Right forelimb (tissue), 1 donor: ENCODE measurements at places on chromosomes 11 and 22.

DNA sequence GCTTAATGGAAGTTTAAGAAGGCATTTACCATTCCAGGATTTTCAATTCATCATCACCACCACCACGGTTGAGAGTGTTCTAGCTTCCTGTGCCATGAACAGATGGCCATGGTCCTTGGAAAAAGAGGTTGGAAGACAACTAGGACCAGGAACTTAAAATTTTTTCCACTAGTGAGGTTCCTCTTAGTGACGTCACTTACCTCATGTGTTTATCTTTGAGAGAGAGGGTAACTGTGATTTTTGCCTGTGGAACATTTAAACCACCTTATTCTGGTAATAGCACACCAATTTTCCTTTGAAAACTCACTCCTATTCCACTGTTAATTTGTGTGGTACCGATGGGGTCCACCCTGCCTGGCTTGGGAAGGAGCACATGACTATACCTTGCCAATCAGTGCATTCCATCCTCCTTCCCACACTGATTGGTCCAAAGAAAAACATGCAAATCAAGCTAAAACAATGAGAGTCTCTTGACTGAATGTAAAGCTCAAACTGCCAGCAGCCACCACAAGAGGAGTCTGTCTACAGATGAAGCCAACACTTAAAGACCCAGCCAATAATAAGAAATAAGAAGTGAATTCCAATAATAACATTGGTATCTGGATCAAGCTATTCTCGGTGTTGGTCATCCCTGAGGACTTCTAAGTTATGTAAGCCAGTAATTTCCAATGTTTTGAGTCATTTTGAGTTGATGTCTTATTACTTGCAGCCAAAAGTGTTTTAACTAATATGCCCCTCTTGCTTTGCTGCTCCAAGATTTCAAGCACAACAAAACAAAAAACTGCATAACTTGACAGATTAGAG is 111.8 kb downstream of the MPPED2 start:
- DNase-seq: no peak

DNA sequence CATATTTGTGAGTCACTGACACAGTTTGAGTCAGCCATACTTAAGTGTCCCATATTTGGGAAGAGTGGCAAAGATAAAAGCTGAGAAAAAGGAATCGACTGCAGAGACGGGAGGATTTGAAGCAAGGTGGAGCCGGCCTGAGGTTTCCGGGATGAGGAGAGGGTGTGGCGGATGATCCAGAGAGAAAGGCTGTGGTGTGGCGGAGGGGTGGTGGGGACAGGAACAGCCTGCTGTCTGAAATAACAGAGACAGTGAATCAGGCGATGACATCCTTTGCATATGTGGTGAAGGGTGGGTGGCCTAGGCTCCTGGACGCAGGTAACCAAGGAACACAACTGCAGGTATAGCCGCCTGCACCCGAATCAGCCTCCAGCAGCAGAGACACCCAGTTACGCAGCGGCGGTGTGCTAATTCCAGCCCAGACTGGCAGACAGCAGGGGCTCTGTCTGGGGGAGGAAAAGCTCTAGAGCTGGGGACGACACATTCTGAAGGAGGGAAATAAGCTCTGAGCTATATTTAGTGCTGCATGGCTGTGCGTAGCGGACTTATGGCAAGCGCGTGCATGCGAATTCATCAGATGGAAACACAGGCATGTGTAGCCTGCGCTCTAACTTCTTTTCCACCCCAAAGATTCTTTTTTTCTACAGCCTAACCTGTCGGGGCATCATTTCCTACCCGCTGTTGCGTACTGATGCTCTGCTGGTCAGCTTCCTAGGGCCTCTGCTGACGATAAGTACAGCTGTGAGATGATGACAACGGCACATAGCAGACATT is 62.7 kb upstream of the BARX2 start:
- no peak for DNase-seq

DNA sequence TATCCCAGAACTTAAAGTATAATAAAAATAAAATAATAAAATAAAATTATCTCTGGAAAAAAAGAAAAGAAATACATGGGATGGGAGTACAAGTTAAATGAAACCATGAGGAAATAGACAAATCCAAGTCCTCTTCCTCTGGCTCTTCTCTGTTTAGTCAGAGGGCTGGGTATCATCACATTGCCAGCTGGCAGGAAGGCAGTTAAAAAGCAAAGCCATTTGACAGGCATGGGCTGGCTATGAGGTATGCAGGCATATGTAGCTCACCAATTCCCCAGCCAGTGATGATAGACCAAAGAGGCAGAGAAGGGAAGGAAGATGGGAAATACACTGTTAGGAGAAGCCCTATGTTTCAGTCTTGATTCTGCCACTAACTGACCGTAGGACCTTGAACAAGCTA is 6.5 kb downstream of the LYVE1 start:
- no peak for DNase-seq

- DNase-seq: no peak
Measured at GRCh38 chr22:49427341-49427740, 400.3 kb downstream of the BRD1 start.

- DNase-seq: no peak
Measured at GRCh38 chr11:8242118-8242475, 21.6 kb downstream of the LMO1 start.

DNA sequence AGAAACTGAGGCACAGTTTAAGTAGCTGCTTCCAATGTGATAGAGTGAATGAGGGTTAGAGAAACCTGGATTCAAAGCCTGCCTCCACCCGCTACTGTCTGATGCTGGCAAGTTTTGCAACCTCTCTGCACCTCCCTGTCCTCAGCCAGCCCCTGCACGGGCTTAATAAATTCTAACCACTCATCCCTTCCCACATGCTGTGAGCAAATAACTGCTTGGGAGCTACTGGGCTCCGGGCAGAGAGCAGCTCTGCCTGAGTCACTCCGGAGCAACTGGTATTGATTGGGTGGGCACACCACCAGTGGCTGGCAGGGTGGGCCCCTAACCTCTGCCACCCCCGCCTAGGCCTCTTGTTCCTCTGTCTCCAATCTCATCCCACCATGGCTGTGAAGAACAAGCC is 104.3 kb upstream of the SYT13 start:
- DNase-seq: no peak

GRCh38 chr11:57100638-57101331 is 81.0 kb upstream of the LRRC55 start:
- DNase-seq: no peak
